ENCODE measurements at places on chromosomes 11 and 22.

DNA sequence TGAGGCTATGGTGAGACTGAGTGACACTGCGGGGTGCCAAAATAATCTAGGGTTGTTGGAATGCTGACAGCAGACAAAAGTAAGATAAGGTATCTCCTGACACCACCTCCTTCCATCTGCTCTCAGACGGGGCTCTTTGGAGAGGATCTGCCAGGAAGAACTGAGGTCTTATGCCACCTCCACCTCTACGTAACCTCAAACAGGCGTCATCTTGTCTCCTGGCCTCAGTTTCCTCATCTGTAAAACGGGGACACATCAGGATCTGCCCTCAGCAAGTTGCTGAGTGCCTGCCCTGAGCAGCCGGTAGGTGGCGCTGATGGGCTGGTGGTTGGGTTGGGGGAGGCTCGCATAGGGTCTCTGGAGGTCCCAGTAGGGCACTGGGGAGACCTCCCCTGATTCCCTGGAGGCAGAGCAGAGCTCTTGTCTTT is 1.7 kb upstream of the MYEOV start:
- DNase-seq = peak; percentile 50

DNA sequence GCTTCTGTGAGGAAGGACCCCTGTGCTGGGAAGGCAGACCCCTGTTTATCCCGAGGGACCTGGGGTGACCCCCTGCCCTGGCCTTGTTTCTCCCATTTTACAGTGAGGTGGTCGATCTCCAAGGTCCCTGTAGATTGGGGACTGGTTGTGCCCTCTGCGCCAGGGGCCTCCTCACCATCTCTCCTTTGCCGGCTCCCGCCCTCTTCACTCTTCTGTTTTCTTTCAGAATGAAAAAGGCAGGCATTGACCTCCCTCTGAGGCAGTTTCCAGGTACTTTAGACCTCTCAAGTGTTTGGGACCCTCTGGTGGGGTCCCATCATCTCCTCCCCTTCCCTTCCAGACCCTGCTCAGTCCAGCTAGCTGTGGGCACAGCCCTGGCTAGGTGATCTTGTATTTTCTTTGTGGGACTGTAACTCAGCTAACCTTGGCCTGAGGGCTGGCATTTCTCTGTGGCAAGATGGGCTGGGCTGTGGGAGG is 1.5 kb downstream of the SERPINH1 start:
- DNase-seq = no peak

GRCh38 chr11:92663539-92663938 is 305.9 kb upstream of the MTNR1B start:
- DNase-seq = no peak

GRCh38 chr11:42175203-42175602 is 715.8 kb upstream of the LRRC4C start:
- no peak for DNase-seq

- DNase-seq = no peak
Measured at GRCh38 chr11:46332568-46333393, 14.5 kb upstream of the DGKZ start.

GRCh38 chr11:6841694-6842093 is 3.8 kb upstream of the OR10A5 start:
- DNase-seq = no peak

GRCh38 chr11:11039208-11039965 is 181.5 kb upstream of the ZBED5 start:
- no peak for DNase-seq
